Stimulated activated memory B cell treated with anti-CD40 and anti-IgM and Interleukin-4, amounts not matched to agents 10 μg/mL and 1 μg/mL and 100 μg/mL, for 72 hours (primary cell): ENCODE measurements at places on chromosomes 6 and 20.

GRCh38 chr6:31711233-31711632 is 3.9 kb upstream of the LY6G6D start:
- ATAC-seq, result no peak

GRCh38 chr6:142944124-142945048 is 590 bp downstream of the HIVEP2 start:
- ATAC-seq, result peak; percentile 32

- peak; percentile 97 for ATAC-seq
Measured at GRCh38 chr6:97669191-97670031, 386.4 kb upstream of the MMS22L start.

GRCh38 chr6:158817728-158818580 is 1.2 kb downstream of the EZR start:
- peak; percentile 75 for ATAC-seq

DNA sequence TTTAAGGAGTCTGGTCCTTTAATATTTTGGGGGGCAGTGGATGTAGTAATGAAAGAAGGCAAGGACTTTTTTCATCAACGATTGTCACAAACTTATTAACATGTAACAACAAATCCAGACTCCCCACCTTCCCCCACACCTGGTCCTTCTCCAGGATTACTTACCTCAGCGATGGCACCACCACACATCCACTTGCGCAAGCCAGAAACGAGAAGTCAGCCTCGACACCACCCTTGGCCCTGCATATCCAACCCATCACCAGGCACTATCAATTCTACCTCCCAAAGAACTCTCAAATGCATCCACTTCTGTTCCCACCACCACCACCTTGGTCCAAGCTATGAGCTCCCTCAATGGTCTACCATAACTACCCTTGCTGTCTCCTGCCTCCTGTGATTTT is 6.6 kb downstream of the EZR start:
- no peak for ATAC-seq

DNA sequence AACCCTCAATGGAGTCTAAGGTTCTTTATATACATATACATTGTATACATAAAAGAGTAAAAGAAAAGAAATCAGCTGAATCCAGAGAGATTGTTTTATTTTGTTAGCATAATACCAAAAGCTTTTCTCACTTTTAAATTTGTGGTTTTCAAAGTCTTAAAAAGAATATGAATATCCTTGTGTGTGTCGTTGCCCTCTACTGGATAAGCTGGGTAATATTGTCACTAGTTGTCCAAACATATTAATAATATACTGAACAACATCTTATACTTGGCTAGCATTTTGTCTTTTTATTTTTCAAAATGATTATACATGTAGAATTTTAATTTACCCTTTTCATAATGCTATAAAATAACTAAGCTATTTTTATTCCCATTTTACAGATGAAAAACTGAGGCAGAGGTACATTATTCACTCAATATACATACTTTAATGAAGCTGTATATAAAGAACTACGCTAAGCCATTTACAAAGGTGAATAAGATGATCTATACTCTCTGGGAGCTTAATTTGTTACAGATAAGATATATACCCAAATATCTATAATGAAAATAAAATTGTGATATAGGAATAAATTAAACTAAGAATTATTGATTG is 531.7 kb downstream of the TFAP2B start:
- ATAC-seq, result no peak

GRCh38 chr20:37075932-37076685 is 19.7 kb downstream of the RBL1 start:
- no peak for ATAC-seq

GRCh38 chr6:126180585-126180984 is 159.3 kb upstream of the CENPW start:
- no peak for ATAC-seq

GRCh38 chr6:5208057-5208456 is 52.7 kb downstream of the LYRM4 start:
- ATAC-seq, result peak; percentile 86
